Fibroblast of skin of right biceps (primary cell): ENCODE measurements at places on chromosomes 11 and 22.
A peak's percentile ranks its signal among the peaks of the same experiment; 100 is the strongest.

- no peak for DNase-seq
Observed at GRCh38 chr22:23564276-23564675, 15.8 kb downstream of the IGLL1 start.

DNA sequence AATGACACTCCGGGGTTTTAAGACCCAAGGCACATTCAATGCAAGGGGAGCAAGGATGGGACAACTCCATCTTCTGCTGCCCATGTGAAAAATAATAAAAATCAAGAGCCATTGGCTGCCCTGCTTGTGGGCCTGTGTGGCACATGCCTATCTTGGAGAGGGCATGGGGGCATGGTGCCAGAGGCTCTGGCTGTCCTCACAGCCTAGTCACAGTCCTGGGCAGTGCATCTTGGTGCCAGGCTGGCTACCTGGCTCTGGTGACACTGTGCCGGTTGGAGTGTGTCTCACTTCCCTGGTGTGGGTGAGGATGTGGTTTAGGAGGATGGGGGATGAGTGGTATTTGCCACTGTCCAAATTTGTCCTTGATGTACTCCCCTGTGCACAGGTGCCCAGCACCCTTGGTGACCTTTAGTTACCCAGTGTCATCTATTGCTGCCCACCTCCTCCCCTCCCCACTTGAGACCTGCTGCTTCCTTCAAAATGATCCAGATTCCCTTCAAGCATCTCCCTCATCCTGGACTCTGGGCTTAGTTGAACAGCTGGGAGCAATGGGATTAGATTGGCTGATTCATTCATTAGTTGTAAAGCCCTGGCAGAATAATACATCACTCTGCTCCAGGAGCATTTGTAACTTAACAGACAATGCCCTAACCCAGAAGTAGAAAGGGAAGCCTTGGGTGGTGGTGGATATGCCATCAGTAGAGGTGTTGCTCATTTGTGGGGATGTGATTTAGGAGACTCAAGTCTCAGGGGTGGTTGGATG lies 4.6 kb downstream of the TMEM86A start:
- DNase-seq: no peak

- no peak for DNase-seq
Observed at GRCh38 chr11:119910051-119910450, 181.1 kb upstream of the NECTIN1 start.

DNA sequence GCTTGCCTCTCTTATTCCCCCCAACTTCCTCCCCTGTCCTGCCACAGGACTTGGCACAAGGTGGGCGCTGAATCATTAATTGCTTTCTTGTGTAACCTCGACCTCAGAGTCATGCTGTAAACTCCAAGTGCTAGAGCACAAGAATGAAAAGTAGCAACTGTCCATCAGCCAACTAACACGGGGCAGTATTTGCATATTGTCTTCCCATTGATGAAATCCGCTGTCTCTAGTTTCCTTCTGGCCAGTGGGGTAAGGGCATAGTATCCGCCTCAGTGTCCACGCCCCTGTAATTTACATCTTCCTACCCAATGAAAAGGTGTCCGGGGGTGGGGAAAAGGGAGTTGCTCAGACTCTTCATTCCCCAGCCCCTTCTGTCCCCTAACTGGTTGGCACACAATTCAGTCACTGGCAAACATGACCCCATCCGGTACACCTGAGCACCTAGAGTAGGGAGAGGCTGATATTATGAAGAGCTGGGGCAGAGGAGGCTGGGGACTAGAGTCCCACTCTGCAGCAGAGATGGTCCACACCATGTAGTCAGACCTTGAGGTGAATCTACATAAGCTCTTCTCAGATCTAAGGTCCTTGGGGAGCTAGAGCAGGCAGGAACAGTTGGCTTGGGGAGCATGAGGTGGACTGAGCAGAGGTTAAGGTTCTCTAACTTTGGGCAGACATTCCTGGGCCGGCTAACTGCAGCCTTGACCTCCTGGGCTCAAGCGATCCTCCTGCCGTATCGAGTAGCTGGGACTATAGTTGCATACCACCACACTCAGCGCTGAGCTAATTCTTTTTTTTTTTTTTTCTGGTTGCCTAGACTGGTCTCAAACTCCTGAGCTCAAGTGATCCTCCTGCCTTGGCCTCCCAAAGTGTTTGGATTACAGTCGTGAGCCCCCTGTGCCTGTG lies 6.8 kb upstream of the GGA1 start:
- peak; percentile 28 for DNase-seq
